H54 (cell line): ENCODE measurements at places on chromosomes 1 and 21.
A peak's percentile ranks its signal among the peaks of the same experiment; 100 is the strongest.

DNA sequence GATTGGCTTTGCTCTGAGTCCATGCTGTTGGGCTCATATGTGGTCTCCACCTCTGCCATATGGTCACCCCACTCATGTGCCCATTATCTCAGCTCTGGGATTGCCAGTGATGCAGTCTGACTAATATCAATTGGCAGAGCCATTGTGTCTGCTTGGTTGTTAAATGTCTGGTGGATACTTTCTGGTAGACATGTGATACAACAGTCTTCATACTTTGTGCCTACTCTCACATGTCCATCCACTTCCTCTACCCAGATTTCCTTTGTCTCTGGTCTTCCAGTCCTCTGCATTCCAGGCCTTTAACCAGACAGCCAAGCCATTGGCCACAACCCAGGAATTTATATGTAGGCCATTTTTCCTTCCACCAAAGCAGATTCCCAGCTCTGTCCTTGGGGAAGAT lies 30.8 kb upstream of the DIPK1A start:
- no peak for DNase-seq

GRCh38 chr1:56169856-56170255 lies 409.5 kb downstream of the PLPP3 start:
- no peak for DNase-seq

DNA sequence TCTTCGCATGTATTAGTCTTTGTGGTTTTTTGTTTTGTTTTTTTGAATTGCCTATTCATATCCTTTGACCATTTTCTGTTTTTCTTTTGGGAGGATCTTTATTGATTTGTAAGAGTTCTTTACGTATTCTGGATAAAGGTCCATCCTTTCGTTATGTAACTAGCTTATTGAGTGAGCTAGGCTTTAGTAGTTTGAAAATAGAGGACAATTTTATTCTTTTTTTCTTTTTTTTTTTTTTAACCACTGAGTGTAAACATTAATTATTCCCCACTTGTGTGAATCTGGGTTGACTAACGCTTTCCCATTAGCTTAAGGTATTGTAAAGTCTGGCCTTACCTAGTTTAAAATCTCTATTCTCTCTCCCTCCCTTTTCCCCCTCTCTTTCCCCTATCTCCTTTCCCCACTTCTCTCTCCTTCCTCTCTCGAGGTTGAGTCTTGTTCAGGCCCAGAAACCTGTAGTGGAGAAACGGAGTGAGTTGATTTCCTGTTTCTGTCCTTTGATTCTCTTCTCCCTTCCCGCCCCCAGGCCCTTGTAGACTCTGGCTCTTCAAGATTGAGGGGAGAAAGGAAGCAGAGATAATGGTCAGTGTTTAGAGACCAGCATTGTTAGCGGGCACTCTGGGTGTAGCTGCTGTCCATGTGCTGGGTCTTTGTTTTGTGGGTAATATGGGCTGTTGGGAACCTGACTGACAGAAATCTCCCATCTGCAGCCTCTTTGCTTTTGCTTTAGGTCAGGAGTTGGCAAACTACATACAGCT lies 1.5 kb downstream of the MORC3 start:
- DNase-seq = no peak

DNA sequence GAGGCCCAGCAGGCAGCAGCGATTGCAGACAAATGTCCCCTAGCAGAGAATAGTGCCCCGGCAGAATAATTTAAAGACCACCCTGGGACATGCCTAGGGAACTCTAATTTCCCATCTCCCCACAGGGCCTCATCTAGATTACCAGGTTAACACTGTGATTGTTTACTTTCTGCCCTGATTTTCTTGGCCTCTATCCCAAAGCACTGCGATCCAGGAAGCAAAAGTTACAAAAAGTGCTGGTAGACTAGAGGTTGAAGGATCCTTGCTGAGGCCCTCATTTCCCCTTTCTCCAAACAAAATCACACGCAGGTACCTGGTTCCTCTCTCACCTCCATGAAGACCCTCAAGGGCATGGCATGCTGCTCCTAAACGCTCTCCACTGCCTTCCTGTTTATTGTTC lies 229.7 kb downstream of the C1orf94 start:
- DNase-seq = no peak

DNA sequence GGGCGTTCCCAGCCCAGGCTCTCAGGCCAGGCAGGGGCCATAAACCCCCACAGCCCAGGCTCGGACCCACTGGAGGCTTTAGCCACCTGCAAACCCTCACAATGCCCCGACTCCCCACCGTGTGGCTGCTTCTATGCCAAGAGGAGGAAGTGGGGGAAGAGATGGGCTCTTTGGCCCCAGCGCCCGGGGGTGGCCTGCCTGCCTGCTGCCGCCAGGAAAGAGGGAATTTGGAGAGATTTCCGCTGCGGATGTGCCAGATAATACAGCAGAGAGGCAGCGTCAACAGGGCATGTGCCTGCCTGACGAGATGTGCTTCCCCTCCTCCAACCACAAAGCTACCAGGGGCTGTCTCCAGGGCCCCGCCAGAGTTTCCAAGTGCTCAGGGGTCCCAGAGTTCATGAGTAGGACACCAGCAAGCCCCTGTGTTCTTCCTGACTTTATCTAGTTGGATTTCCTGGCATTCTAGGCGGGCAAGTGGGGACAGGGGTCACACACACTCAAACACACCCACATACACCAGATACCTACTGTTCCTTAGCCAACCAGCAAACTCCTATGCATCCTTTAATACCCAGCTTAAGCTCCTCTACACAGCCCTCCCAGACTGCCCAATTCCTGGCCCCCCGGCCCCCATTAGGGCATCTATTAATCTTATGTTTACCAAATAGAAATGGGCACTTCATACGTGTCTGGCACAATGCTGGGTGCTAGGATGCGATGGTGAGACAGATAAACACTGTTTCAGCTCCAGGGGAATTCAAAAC lies 14.1 kb downstream of the EPHA2 start:
- DNase-seq = no peak

- no peak for DNase-seq
Observed at GRCh38 chr1:13450204-13450603, 40.0 kb downstream of the PRAMEF20 start.

DNA sequence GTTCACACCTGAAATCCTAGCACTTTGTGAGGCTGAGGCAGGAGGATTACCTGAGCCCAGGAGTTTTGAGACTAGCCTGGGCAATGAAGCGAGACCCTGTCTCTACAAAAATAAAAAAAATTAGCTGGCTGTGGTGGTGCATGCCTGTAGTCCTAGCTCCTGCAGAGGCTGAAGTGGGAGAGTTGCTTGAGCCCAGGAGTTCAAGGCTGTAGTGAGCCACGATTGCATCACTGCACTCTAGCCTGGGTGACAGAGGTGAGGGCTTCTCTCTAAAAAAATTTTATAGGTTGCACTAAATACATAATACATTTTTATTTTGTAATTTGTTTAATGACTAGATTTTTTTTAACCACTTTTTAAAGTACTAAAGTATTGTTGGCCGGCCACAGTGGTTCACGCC lies 6.1 kb downstream of the PARK7 start:
- no peak for DNase-seq

GRCh38 chr21:38267991-38268863 lies 11.4 kb downstream of the KCNJ15 start:
- no peak for DNase-seq

- no peak for DNase-seq
Observed at GRCh38 chr21:15208786-15209185, 144.0 kb upstream of the NRIP1 start.

DNA sequence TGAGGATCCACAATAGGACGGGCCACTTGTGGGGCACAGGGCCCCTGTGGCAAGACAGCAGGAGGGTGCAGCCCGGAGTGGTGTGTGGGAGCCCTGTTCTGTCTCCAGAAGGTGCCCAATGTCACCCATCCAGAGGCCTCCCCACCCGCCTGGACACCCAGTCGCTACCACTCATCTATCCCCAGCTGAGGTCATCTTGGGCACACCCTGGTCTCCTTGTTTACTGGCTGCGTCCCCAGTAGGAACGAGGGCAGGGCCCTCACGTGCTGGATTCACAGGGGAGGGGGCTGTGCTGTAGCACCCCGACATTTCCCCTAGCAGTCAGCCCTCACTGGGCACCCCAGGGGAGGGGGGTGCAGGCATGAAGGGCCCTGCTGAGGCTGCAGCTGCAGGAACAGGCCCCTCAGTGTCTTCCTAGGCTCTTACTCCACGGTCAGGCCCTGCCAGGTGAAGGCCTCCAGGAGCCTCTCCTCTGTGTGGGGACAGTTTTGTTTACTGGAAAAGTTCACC lies 2.3 kb upstream of the TNNT2 start:
- no peak for DNase-seq

DNA sequence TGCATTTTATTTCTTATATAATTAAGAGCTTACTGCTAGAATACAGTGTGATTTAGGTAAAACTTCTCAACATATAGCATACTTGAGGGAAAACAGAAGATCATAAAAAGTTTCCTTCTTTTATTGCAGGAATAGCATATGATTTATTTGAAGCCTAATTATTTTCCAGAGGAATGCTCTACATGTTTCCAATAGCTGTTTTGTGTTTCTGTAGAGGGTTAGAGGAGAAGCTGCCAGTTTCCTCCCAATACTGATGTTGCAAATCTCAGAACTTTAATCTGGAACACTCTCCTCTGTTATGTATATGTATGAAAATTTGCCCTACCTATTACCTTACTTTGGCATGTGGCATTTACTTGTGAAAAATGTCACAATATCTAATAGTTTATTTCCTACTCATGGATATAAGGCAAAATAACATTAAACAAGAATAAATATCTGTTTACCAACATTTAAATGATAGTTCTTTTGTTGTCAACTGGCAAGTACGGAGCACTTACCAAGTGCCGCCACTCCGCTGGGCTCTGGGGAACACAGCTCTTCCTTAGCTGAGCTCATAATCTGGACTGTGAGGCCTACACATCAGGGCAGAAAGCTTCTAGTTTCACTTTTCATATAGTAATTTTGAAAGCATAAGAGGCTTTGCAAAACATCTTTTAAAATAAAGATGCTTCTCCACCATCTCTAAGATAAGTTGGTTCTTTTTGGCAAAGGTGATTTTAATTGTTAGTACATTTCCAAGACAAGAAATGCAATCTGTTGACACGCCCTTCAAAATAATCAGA lies 239.8 kb upstream of the C1orf105 start:
- no peak for DNase-seq

DNA sequence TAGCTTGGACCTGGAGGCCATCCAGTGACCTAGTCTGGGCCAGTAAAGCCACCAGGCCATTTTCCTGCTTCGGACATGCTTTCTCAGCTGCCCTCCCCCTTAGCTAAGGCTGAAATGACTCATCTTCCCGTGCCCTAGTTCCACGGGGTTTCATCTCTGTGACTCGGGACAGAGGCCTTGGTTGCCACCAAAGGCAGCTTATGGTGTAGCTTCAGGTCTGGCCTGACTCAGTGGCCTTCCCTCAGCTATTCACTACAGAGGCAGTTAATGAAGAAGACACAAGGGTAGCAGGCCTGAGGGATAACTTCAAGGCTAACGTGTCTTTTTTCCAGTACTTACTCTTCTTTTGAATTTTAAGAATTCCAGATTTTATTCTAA lies 82.4 kb downstream of the PBX1 start:
- DNase-seq = no peak

DNA sequence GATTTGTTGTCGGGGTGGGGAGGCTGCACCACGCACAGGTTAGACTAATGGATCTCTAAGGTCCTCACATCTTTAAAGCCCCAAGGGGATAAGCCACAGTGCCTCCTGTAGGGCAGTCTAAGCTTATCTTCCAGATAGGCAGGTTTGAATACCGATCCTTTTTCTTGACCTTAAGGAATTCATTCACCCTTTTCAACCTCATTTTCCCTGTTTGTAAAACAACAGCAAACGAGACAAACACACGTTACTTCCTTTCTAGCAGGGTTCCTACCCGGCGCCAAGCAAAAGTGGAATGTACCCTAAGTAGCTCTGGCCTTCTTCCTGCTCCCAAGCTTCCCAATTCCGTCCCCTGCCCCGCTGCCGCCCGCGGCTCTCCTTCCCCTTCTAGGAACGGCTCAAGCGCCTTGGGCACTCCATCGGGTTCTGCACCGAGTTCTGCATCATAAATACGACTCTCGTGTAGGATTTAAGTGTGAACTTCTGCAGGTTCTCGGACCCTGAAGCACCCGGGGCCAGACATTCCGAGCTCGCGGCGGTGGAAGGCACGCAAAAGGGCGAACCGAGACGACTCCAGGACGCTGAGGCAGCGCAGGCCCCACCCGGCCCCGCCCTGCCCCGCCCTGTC lies 548 bp upstream of the CDC20 start:
- peak; percentile 35 for DNase-seq

DNA sequence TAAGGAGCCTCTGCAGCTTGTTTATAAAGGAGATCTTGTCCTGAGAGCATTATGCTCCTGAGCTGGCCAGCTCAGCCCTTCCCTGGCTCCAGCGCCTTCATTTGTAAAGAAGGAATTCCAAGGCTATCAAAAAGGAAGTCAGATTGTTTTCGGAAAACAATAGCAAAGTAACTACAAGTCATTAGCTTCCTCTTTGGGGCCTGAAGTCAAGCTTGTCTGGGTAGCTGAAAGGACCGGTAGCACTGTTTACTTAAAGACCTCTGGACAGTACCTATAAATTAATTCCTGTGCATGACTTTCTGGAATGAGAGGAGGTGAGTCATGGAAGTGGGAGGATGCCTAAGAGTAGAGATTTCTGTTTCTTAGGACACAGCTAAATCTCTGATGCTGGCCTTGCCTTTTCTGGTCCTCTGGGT lies 20.7 kb upstream of the GJA5 start:
- no peak for DNase-seq

- DNase-seq = peak; percentile 42
Observed at GRCh38 chr21:44802396-44803153, 955 bp upstream of the UBE2G2 start.

GRCh38 chr1:7644086-7644485 lies 127.0 kb upstream of the VAMP3 start:
- no peak for DNase-seq

DNA sequence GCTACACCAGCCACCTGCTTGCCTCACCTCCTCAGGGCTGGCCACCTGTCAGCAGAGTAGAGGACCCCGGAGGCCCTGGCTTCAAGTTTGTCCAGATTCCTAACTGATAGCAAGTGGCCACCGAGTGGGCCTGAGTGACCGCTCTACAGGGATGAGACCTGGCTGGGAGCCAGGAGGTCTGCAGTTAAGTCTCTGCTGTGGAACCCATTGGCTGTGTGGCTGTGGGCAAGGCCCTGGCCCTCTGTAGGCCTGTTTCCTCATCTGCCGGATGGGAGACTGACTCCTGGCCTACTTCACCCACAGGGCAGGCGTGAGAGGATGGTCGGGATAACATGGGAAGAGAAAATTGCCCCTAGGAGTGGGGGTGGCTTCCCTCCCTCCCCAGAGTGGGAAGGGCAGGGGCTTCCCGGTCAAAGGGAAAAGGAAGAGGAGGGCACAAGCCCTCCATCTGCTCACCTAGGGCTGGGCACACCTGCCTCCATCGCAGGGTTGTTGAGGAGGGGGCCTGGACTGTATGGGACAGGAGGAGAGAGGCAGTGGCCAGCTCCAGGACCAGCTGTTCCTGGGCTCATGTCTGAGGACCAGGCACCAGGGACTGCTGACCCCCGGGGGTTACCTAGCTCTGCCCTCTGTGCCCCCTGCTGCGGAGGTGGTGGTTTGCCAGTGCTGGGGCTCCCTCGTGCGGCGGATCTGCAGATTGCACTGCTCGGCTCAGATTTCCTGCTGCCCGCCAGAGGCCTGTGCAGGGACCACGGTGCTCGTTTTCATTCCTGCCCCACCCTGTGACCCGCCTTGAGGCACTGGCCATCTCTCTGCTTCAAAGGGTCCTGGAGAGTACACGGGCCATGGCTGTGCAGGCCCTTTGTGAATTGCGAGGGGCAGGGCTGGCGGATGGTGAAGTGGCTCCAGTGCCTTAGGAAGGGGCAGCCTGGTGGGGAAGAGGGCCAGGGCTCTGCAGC lies 9.1 kb upstream of the MTFR1L start:
- peak; percentile 54 for DNase-seq
